ENCODE measurements at places on chromosomes 4 and X. TPM values are rescaled to one million over a fixed set of nuclear protein-coding genes. Genes with fewer than 3 reads are reported as not detected.

DNA sequence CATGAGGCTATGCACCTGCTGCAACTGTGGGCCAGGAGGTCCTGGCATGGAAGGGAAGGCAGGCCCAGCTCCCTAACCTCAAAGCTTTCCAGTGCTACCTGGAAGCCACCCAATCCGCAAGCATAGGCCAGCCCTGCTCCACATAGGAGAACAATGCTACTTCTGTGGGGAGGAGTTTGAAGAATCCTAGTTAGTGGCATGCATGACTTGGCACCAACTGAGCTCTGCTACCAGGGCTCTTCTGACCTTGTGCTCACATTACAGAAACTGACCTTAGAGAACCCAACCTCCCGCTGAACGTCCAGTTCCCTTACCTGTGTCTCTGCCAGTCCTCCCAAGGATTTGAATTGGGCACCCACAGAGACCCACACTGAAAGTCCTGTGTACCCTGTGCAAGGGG lies 58.8 kb downstream of the USP46 start:
- peaks cover 23% of the 10 kb centered on the region for H3K36me3 ChIP-seq
- DNase-seq = no peak
- H3K4me3 ChIP-seq = no peak overlapping the region
- no peaks in the 10 kb centered on the region for H3K27me3 ChIP-seq
- H3K27ac ChIP-seq = no peak overlapping the region

DNA sequence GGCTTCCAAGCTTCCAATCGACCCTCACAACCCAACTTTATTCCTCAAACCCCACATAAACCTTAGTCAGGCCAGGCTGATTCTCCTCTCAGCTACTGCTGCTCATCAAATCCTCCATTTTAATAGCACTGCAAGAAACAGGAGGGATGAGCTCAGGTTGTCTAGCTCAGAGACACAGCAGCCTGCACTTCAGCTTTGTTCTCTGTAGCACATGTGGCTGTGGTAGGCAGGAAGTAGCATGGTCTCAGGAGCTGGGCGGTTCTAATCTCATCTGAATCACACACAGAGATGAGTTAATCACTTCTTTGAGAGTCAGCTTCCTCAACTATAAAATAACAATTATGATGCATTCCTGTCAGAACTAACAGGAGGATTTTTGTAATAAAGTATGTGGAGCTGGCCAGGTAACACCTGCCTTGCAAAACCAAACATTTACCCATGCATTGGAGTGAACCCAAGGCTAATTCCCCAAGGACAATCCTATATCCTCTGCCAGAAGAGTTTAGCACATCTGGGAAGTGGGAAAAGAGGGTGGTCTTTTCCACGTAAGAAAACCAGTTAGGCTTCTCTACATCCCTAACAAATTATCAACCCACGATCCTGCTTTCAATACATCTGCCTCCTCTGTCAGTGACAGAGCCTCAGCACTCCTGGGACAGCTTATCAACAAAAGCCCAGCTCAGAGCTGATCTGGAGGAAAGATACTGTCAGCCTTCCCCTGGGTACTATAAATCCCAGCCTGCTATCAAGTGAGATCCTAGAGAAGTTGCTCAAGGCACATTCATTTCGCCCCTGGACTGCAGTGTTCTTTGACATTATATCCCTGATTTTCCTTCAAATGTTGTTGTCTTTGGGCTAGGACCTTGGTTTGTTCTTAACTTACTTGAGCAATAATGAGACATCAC lies 32.8 kb downstream of the ELOVL6 start:
- DNase-seq = no peak
- no peaks in the 10 kb centered on the region for H3K36me3 ChIP-seq
- H3K4me3 ChIP-seq = no peak overlapping the region
- no peak overlapping the region for H3K27ac ChIP-seq
- peaks cover 10% of the 10 kb centered on the region for H3K4me1 ChIP-seq

Gene ATG4A
- total RNA-seq = 13.9 TPM

GRCh38 chrX:77820091-77820727 lies 34.2 kb upstream of the ATRX start:
- no peaks in the 10 kb centered on the region for H3K4me1 ChIP-seq
- no peak overlapping the region for H3K27ac ChIP-seq

Gene RPA4
- 0.79 TPM for total RNA-seq

- no peak overlapping the region for H3K27ac ChIP-seq
- DNase-seq = no peak
- no peaks in the 10 kb centered on the region for H3K27me3 ChIP-seq
- no peak overlapping the region for H3K4me3 ChIP-seq
- H3K36me3 ChIP-seq = no peaks in the 10 kb centered on the region
These were observed 177.9 kb downstream of the VEGFC start for GRCh38 chr4:176614793-176615192.

- no peaks in the 10 kb centered on the region for H3K27me3 ChIP-seq
- no peaks in the 10 kb centered on the region for H3K36me3 ChIP-seq
- no peak for DNase-seq
- no peak overlapping the region for H3K4me3 ChIP-seq
- no peak overlapping the region for H3K27ac ChIP-seq
These were observed 185.8 kb upstream of the RPS6KA3 start for GRCh38 chrX:20452487-20452886.

Gene MMRN1
- total RNA-seq = 2.4 TPM

DNA sequence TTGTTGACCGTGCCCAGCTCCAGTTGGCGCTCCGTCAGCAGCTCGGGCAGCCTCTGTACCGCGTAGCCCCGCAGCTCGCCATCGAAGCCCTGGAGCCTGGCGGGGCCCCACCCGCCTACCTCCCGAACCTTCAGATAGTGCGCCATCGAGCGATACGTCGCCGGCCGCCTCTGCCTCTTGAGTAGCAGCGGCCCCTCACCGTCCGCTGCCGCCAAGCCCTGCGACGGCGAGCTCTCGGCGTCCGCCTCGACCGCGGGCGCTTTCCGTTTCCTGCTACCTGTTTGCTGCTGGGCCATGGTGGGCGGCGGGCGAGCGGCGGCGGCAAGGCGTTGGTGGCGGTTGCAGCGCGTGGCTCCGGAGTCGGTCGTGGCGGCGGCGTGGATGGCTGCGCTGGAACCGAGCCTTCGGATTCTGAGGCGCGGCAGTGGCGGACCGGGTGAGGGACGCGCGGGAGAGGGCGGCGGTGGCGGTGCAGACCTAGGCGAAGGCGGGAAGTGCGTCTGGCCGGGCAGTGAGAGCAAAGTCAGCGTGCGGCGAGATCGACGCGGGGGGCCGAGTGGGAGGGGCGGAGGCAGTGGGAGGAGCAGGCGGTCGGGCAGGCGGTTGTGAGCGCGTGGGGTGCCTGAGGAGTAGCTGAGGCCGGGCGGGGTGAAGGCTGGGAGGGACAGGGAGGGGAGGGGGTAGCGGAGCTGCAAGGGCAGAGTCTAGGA lies at the start of gene DCAF12L1:
Gene DCAF12L1, minus strand, starts transcription at position 502 of the 710 bp plus-strand sequence. Its CDS starts 206 bp downstream, at position 296.
- H3K27ac ChIP-seq = no peak within 1 kb of the TSS
- peak; percentile 73 for DNase-seq
- H3K4me1 ChIP-seq = no peaks in the 10 kb centered on the region
- H3K36me3 ChIP-seq = no peaks in the 10 kb centered on the region

DNA sequence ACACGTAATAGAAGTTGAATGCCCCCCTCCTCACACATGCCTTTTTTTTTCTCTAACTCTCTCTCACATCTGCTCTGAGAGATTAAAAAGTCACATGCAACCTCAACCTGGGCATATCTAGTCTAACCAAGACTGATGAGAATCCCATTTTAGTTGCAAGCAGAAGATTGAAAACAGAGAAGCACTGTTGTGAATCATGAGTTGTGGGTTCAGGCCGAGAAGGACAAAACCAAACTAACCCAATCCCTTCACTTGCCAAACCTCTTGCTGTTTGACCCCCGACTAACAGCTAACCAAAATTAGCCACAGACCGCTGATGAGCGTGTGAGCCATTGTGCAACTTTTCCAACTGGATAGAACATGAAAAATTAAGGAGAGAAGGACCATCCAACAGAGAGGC lies 31.8 kb downstream of the CXCL1 start:
- no peaks in the 10 kb centered on the region for H3K36me3 ChIP-seq
- peak overlapping the region; percentile 1 for H3K27ac ChIP-seq
- no peaks in the 10 kb centered on the region for H3K27me3 ChIP-seq
- H3K4me1 ChIP-seq = no peaks in the 10 kb centered on the region

GRCh38 chr4:46900082-46900481 lies 9.0 kb downstream of the COX7B2 start:
- H3K27ac ChIP-seq = no peak overlapping the region
- H3K36me3 ChIP-seq = no peaks in the 10 kb centered on the region

Gene CRLF2
- not detected for total RNA-seq

DNA sequence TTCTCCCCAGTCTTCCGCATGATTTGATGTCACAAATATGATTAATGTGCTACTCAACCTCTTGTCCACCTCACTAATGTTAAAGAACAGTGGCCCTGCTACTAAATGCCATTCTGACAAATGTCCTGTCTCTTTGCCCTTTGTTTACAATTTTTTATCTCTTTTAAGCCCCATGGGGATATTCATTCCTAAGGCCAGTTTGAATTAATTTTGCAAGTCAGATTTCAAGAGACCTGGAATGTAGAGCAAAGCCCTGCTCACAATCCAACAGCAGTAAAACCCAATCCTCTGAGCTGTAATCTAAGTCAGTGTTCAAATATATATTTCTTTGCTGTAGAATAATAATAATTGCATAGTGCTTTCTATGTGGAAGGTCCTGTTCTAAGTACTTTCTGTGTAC lies 81.2 kb downstream of the LDB2 start:
- H3K4me1 ChIP-seq = peaks cover 7% of the 10 kb centered on the region
- no peak overlapping the region for H3K27ac ChIP-seq
- H3K4me3 ChIP-seq = no peak overlapping the region
- H3K36me3 ChIP-seq = no peaks in the 10 kb centered on the region
- H3K27me3 ChIP-seq = no peaks in the 10 kb centered on the region

- H3K27ac ChIP-seq = peak overlapping the region; percentile 90
- H3K4me1 ChIP-seq = peaks cover 66% of the 10 kb centered on the region
- peak overlapping the region; percentile 40 for H3K4me3 ChIP-seq
- no peak for DNase-seq
- no peaks in the 10 kb centered on the region for H3K27me3 ChIP-seq
These were observed 773 bp downstream of the DAPP1 start for GRCh38 chr4:99817309-99817890.

Measured in spleen (tissue), 13 donors.